NCI-H1105 (cell line): ENCODE measurements at places on chromosomes 12 and 14.
A peak's percentile ranks its signal among the peaks of the same experiment; 100 is the strongest.

DNA sequence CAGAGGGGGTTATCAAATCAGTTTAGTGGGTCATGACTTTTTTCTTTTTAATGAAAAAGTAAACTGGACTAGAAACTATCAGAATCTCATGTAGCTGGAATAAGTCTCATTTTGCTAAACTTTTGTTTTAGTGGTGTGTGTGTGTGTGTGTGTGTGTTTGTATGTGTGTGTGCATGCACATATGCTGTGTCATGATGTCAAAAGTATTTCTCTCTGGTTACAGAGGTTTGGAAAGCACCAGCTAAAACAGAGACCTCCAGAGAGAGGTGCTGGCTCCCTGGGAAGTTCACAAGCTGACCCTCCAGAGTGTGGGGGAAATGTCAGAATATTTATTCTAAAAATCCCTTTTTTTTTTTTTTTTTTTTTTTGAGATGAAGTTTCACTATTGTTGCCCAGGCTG lies 114.7 kb downstream of the LGMN start:
- no peak for DNase-seq

- DNase-seq = no peak
These were observed 35.2 kb downstream of the RILPL1 start for GRCh38 chr12:123498126-123498825.

- DNase-seq = no peak
These were observed 199.6 kb upstream of the TMEM260 start for GRCh38 chr14:56379956-56380355.

DNA sequence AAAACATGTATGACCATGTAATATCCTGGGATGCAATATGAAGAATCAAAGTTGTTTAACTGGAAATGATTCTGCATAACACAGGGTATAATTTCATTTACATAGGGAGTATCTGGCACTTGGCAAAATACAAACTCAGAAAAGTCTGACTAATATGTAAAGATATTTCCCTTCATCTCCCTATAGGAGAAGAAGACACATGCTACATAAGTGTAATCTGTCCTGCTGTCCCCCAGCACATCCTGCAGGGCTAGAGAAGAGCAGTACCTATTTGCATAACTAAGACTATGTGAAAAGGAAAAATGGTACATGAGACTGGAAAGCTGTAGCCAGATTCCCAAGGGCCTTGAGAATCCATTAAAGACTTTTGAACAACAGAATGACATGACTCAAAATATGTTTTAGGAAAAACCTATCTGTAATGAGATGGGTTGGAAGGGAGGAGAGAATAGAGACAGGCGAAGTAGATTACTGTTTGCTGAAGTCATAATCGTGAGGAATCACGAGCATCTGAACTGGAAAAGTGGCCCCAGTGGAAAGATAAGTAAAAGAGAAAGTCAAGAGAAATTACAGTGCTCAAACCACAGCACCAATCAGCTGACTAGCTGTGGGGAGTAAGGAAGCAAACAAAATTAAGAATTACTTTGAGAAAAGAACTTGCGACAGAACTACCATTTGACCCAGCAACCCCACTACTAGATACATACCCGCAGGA lies 155.1 kb upstream of the HMGA2 start:
- DNase-seq = no peak

GRCh38 chr12:62767496-62767895 lies 167.5 kb downstream of the PPM1H start:
- DNase-seq = no peak

DNA sequence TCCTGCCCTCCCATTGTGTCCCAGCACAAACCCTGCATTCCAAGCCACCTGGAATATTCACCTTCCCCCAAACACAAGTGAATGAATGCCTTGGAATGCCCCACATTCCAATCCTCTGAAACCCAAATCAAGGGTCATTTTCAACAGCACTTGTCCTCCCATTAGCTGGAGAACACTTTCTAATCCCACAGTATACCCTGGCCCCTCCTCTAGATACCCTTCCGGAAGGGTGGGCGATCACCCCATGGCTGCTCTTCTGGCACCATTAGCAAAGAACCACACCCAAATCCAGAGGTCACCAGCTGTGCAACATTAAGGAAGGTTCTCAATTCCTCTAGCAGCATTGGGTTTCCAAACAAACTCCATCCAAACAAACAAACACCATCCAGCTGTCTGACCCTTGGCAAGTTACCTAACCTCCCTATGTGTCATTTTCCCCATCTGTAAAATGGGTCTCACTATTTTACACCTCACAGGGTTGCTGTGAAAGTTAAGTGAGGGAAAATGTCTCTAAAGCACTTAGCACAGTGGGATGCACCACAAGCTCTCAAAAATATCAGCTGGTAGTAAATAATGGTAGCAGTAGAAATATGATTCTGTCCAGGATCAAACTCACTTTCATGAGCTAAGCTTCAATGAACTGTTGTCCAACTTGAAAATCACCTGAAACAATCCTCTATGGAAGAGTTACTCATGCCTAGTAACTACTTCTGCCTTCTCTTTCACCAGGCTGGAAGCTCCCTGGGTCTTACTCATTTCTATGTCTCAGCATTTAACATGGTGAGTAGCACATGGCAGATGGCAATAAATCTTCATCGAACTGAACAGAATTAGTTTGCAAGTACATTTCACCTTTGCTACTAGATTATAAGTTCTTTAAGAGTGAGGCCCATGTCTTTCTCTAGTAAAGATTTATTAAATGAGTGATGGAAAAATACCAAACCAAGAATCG lies 5.3 kb downstream of the NUAK1 start:
- no peak for DNase-seq

GRCh38 chr14:74919421-74920165 lies 3.5 kb downstream of the RPS6KL1 start:
- no peak for DNase-seq

DNA sequence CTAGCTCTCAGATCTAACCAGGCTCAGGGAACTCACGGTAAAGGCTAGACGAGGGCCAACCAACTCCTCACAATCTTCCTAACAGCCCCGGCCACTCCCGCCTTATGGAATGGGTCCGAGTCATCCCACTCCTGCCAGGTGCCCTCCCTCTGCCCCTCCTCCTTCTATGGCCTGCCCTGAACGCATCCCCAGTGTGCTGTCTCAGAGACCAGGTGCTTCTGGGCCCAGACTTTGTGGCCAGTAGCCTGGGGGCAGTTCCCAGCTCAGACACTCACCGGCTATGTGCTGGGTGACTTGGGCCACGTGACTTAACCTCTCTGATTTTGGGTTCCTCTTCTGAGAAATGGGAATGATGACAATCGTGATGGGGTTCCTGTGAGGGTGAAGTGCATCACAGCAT lies 22.5 kb downstream of the PAPLN start:
- no peak for DNase-seq

DNA sequence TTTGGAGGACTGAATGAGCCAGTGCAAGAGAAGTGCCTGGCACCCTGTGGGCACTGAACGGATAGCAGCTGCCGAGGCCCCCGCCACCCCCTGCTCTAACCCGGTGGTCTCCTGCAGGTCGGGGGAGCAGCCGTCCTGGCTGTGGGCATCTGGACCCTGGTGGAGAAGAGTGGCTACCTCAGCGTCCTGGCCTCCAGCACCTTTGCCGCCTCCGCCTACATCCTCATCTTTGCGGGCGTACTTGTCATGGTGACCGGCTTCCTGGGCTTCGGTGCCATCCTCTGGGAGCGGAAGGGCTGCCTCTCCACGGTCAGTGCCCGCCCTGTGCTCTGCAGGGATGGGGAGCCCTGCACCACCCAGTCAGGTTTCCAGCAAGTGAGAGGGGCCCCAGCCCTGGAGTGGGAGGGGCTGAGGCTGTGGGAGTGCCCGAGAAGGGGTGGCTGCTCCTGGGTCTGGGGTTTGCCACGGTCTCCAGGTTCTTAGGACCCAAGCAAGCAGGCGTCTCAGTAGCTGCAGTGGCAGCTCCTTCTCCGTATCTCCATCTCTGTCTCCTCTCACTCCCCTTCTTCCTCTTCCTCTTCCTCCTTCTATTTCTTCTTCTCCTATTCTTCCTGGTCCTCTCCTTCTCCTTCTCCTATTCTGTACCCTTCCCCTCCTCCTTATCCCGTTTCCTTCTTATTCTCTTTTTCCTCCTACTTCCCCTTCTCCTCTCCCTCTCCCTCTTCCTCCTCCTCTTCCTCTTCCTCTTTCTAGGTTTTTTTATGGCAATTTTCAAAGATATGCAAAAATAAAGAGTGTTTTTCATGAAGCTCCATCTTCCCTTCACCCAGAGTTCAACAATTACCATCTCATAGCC lies 37.4 kb downstream of the TSPAN11 start:
- DNase-seq = no peak

GRCh38 chr12:121799842-121800693 lies 3.7 kb upstream of the SETD1B start:
- peak; percentile 78 for DNase-seq

DNA sequence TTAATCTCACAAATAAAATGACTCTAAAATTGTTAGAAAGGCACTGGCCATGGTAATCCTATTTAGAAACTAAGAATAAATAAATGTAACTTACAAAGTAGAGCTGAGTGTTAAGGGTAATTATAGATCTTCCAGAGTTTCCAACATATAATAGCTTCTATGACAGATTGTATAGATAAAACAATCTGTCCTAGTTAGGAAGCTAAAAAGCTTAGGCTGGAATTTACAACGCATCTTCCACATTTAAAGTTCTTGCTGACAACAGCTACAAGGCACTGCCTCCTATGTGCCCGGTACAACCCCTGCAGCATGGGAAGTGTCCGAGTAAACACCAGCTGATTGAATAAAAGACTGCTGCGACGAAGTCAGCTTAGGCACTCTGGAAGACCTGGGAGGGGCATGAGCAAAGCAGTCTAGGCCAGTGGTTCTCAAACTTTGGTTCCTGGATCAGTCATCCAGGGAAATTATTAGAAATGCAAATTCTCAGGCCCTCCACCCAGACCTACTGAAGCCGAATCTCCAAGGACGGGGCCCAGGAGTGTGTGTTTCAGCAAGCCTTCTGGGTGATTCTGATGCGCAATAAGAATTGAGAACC lies 635.6 kb upstream of the TBX3 start:
- no peak for DNase-seq

DNA sequence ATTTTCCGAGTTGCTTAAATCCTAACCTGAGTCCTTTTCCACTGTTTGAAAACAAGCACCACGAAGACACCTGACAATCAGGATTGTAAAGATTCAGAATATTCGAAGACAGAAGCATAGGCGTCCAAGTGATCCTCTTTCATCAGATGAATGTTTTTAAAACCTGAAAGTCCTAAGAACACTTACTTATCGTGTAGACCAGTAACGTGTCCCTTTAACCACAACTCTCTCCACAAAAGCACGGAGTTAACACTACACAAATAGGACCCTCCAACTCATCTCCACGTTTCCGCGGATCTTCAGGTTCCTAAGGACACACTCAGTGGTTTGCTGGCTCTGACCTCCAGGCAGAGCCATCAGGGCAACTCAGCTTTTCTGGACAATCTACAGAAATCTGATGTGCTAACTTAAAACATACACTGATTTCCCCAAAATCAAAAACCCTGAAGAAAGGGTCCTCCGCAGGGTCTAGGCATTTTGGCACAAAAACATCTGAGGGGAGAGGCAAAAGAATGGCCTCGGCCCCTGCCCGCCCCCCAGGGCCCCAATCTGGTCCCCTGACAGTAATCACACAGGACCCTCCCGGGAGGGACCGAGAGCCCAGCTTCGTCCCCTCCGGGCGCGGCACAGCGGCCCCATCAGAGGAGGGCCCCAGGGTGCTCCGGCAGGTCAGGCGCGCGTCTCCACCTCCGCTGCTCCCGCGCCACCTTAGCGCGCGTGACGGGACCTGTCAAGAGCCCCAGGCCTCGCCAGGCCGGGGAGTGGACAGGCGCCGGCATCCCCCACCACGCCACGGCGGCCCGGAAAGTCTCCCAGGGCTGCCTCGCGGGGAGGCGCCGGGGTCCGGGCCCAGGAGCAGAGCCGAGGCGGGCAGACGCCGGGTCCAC lies 925 bp downstream of the DICER1 start:
- DNase-seq = no peak

GRCh38 chr12:49342066-49342913 lies 4.4 kb upstream of the DNAJC22 start:
- DNase-seq = peak; percentile 76

GRCh38 chr12:64635356-64635998 lies 25.2 kb downstream of the RASSF3 start:
- DNase-seq = no peak
